ENCODE measurements at places on chromosomes 7 and 10.

DNA sequence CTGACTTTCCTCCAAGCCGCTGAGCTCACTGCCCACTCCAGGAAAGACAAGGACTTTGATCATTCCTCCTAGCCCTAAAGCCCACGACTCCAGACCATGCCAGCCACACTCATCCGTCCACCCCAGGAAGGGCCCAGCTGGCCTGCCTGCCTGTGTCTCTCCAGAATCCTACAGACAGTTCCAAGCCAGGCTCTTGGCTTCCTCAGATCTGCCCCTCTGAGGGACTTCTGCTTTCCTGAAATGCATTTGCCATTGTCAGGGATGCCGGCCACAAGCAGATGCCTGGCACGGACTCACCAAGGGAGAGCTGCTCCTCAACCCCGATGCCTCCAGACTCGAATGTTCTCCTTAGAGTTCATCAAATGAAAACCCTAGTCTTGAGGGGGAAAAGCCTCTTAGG lies 155.8 kb downstream of the OAT start:
- DNase-seq, result no peak

DNA sequence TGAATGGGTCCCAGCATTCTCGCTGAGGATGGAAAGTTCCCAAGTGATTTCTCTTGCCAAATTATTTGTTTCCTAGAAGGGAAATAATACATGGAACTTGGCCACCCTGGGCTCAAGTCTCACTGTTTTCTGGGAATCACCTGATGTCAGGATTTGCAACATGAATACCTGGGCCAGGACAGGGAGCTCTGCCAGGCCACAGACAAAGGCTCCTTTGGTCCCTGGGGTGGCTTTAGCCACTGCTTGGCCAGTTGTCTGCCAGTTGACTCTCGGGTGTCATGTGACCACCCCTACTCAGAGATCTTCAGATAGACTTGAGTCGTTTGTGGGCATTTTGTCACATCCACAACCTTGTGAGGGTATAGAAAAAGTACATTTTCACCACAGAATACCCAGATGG lies 258.0 kb upstream of the HABP2 start:
- no peak for DNase-seq

- no peak for DNase-seq
Observed at GRCh38 chr10:29183301-29183945, 105.4 kb upstream of the LYZL1 start.

DNA sequence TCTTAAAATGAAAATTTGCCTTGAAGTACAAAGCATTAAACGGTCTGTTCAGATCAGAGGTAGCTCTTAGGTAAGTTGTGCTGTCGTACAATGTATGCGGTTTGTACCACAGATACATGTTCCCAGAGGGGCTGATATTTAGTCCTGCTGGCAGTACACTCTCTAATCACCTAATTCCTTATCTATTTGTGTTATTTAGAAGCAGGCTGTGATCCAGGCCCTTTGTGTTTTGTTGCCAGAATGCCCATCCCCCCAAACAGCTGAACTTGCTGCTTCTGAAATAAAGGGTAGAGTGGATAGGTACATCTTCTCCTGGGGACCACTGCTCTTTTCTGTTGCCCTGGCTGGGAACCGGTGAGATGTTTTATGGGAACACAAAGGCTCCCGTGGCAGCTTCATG lies 84.5 kb downstream of the SND1 start:
- no peak for DNase-seq

DNA sequence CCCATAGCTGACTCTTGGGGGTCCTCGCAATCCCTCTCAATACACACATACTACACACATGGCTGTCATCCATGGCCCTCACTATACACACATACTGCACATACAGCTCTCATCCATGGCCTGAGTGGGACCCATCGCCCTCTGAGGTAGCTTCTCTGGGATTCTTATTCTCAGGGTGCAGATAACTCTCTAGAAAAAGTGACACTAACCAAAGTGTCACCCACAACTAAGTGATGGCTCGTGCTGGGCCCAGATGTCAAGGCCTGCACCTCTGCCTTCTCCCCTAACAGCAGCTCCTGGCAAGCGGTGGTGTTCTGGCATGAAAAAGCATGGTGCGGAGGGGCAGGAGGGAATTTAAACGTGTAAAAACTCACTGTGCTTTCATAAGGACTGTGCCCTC lies 62.7 kb upstream of the ZPBP start:
- DNase-seq, result no peak

Measured in anterior cingulate cortex (tissue), 58 donors.